NB4 (cell line): ENCODE measurements at places on chromosomes 4 and X.

DNA sequence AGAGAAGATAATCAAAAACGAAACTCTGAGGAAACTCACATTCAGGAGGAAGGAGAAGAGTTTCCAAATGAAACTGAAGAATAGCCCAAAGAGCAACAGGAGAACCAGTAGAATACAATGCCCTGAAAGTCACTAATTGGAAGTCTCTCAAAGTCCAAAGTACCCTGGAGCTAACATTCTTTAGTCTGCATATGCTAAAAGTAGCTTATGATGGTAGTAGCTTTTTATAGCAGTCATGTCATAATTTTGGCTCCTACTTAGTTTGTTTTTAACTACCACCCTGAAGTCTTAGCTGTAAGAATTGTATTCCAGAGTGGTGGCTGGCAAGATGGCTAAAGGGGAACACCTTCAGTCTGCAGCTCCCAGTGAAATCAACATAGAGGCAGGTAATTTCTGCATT, 100.3 kb upstream of the FGF16 start:
- DNase-seq, result no peak

DNA sequence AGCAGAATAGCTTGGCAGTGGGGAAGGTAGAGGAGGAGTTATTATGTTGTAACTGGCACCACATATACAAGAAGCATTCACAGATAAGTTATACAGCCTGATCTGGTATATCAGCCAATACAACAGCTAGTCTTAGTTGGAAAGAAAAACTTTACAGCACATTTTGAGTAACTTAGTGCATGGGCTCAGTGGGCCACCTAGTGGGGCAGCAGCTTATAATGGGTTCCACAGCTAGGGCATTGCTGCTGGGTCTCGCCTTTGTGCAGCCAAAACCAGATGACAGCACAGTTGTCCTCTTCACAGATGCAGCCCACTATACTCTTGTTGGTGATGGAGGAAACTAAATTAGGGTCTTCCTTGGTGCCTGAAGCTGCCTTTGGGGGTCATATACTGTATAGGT, 448.1 kb upstream of the RASGEF1B start:
- no peak for DNase-seq

DNA sequence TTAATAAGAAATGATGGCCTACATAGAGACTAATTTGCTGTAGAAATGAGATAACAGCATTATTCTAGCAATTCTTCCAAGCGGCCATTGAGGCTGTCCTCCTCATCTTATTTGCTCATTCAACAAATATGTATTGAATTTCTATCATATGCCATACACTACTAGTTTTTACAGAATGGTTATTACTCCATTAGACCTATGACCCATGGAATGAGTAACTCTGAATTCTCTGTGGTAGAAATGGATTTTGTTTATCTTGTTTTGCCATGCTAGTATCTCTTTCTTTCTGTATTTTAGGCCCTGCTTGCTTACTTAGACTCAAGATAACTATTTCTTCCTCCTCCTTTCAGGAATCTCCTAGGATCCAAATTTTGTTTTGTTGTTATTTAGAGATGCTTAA, 103.5 kb downstream of the RPA4 start:
- DNase-seq, result no peak

DNA sequence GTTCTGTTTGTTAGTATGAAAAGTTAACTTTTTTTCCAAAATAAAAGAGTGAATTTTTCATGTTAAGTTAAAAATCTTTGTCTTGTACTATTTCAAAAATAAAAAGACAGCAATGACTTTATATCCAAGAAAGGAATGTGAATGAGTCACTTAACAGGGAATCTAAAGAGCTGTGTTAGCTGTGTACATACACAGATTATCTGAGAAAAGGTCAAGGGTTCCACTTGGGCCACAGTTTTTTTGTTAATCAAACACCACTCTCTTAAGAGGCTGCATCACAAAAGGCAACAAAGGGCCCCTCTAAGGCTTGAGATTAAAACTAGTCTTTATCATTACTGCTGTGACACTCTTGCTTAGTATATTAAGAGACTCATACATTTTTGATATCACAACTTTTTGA, 82.1 kb downstream of the FIP1L1 start:
- no peak for DNase-seq

DNA sequence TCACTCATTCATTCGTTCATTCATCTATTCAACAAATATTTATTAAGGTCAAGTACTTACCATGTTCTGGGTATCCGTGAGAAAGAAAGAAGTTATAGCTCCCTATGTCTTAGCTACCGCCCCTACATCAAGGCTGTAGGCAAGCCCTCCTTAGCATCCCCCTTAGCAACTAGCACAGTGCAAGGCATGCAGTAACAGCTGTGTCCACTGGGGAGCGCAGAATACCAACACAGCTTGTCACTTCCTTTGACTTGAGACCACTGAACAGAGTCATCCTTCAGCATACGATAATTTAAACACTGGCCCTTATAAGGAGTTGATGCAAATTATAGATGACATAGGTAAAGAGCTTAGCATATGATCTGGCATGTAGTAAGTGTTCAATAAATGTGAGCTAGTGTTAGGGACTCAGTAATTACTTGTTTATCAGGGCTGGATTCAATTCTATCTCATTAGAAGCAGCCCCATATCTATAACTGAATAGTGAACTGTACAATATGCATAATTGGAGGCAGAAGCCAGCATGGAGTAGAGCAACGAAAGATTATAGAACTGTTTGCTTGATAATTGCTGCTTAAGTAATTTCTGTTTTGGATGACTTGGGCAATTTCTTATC, 8.7 kb downstream of the KIAA1210 start:
- peak; percentile 61 for DNase-seq

- DNase-seq, result no peak
Measured at GRCh38 chr4:123068081-123068480, 145.7 kb upstream of the NUDT6 start.

DNA sequence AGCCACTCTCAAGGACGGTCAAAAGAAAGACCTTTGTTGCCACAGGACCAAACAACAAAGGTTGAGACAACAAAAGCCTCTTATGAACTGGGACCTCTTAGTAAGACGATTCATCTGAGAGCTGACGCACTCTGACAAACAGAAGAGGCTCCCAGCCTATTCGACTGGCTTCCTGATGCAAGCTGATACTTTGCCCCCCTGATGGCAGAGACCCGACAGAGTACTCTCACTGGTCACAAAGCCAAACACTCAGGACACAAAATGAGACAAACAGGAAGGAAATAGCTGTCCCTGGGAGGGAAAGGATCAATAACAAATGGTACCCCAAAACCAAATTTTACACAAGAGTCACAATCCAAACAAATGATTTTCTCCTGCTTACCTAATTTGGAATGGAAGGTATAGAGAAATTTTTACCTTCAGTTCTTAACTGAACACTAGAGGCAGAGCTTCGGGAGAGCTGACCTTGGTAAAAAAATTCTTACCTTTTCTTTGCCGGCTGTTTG, 75.2 kb upstream of the PLAC8 start:
- DNase-seq, result no peak

- DNase-seq, result peak; percentile 40
Measured at GRCh38 chr4:86855572-86855971, 6.4 kb upstream of the SLC10A6 start.
